ENCODE measurements at places on chromosomes 2 and 18. TPM values are rescaled to one million over a fixed set of nuclear protein-coding genes. Genes with fewer than 3 reads are reported as not detected.

The LONRF2 gene
- 9.7 TPM for total RNA-seq

The KCNJ3 gene
- 0.17 TPM for total RNA-seq

The DUSP2 gene
- total RNA-seq, result 5.9 TPM

GRCh38 chr2:173298536-173299097, 56.1 kb upstream of the CDCA7 start:
- no peak overlapping the region for H3K27ac ChIP-seq
- DNase-seq, result no peak
- H3K4me1 ChIP-seq, result peaks cover 9% of the 10 kb centered on the region
- H3K4me3 ChIP-seq, result no peak overlapping the region
- no peaks in the 10 kb centered on the region for H3K36me3 ChIP-seq

The C2orf78 gene
- total RNA-seq, result not detected

The ST8SIA5 gene
- total RNA-seq, result 0.02 TPM

The DUSP11 gene
- total RNA-seq, result 19.1 TPM

GRCh38 chr18:25557011-25557410, 205.0 kb upstream of the ZNF521 start:
- H3K36me3 ChIP-seq, result no peaks in the 10 kb centered on the region
- H3K27ac ChIP-seq, result no peak overlapping the region
- no peak for DNase-seq
- H3K4me3 ChIP-seq, result no peak overlapping the region

GRCh38 chr2:8796315-8796848, 41.0 kb downstream of the KIDINS220 start:
- H3K27ac ChIP-seq, result no peak overlapping the region
- DNase-seq, result no peak
- H3K36me3 ChIP-seq, result peaks cover 6% of the 10 kb centered on the region

DNA sequence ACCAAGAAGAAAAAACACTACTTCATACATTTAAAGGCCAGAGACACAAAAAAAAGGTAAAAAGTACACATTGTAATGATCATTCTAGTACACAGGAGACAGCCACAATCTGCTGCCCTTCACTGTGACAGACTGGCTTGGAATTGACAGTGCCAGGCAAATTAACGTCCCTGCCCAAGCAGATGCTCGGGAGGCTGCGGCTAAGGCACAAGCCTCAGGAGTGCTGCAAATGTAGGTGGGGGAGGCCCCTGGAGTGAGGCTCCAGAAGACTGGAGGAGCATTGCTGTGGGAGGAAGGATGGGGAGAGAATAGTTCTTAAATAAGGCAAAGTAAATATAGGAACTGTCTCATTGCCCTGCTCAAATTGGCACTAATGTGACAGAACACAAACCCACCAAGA, 18.6 kb downstream of the ERCC3 start:
- peaks cover 44% of the 10 kb centered on the region for H3K36me3 ChIP-seq
- no peak for DNase-seq
- H3K4me1 ChIP-seq, result no peaks in the 10 kb centered on the region
- H3K4me3 ChIP-seq, result no peak overlapping the region

- DNase-seq, result no peak
- no peaks in the 10 kb centered on the region for H3K4me1 ChIP-seq
- no peak overlapping the region for H3K27ac ChIP-seq
- peaks cover 79% of the 10 kb centered on the region for H3K27me3 ChIP-seq
- H3K4me3 ChIP-seq, result no peak overlapping the region
Measured at GRCh38 chr18:13524811-13525210, 201.5 kb downstream of the FAM210A start.

The ARHGAP28 gene
- not detected for total RNA-seq

GRCh38 chr2:95063086-95063958, 37.8 kb downstream of the MAL start:
- no peak overlapping the region for H3K27ac ChIP-seq
- no peak overlapping the region for H3K4me3 ChIP-seq
- peaks cover 5% of the 10 kb centered on the region for H3K27me3 ChIP-seq
- no peak for DNase-seq
- no peaks in the 10 kb centered on the region for H3K36me3 ChIP-seq
- H3K4me1 ChIP-seq, result peaks cover 12% of the 10 kb centered on the region

- H3K4me1 ChIP-seq, result peaks cover 35% of the 10 kb centered on the region
- DNase-seq, result no peak
- H3K27me3 ChIP-seq, result no peaks in the 10 kb centered on the region
- peaks cover 4% of the 10 kb centered on the region for H3K36me3 ChIP-seq
Measured at GRCh38 chr2:98907385-98907784, 28.6 kb downstream of the CRACDL start.

DNA sequence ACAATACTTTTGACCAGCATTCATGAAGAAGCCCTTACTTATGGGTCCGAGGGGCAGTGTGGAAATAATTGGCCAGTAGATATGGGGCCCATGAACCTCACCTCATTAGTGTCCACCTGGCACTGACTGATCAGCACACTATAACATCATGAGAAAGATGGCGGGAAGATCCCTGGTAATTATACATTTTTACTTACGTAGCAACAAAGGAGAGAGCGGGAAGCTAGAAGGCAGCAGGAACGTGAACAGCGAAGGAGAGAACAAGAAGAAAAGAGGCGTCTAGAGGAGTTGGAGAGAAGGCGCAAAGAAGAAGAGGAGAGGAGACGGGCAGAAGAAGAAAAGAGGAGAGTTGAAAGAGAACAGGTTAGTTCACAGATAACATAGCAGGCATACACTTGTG, 136.0 kb upstream of the IL1R2 start:
- DNase-seq, result no peak
- H3K4me3 ChIP-seq, result no peak overlapping the region
- H3K27me3 ChIP-seq, result no peaks in the 10 kb centered on the region
- peaks cover 13% of the 10 kb centered on the region for H3K4me1 ChIP-seq
- H3K36me3 ChIP-seq, result peaks cover 26% of the 10 kb centered on the region
- H3K27ac ChIP-seq, result no peak overlapping the region

- H3K27me3 ChIP-seq, result peaks cover 74% of the 10 kb centered on the region
- no peak for DNase-seq
- H3K4me3 ChIP-seq, result no peak overlapping the region
- no peaks in the 10 kb centered on the region for H3K4me1 ChIP-seq
Measured at GRCh38 chr18:10476338-10476791, 21.9 kb downstream of the APCDD1 start.

- no peaks in the 10 kb centered on the region for H3K27me3 ChIP-seq
- no peak overlapping the region for H3K4me3 ChIP-seq
- H3K4me1 ChIP-seq, result no peaks in the 10 kb centered on the region
- no peak for DNase-seq
- no peak overlapping the region for H3K27ac ChIP-seq
Measured at GRCh38 chr2:1406434-1406833, 6.8 kb upstream of the TPO start.

GRCh38 chr18:24949908-24950307, 402.1 kb downstream of the ZNF521 start:
- no peak for DNase-seq
- H3K4me1 ChIP-seq, result no peaks in the 10 kb centered on the region
- no peak overlapping the region for H3K4me3 ChIP-seq
- H3K27me3 ChIP-seq, result no peaks in the 10 kb centered on the region

- no peak overlapping the region for H3K4me3 ChIP-seq
- no peak for DNase-seq
- no peak overlapping the region for H3K27ac ChIP-seq
- H3K36me3 ChIP-seq, result no peaks in the 10 kb centered on the region
- H3K27me3 ChIP-seq, result no peaks in the 10 kb centered on the region
Measured at GRCh38 chr2:54318821-54319220, 62.8 kb upstream of the TSPYL6 start.

The CHST9 gene
- 56.9 TPM for total RNA-seq

The TUBA4B gene
- total RNA-seq, result not detected

The HOXD12 gene
- total RNA-seq, result not detected

GRCh38 chr2:108449410-108450130, 564 bp downstream of the GCC2 start:
- peak overlapping the region; percentile 99 for H3K4me3 ChIP-seq
- H3K36me3 ChIP-seq, result peaks cover 50% of the 10 kb centered on the region
- peak; percentile 3 for DNase-seq
- H3K4me1 ChIP-seq, result peaks cover 17% of the 10 kb centered on the region
- H3K27me3 ChIP-seq, result no peaks in the 10 kb centered on the region

DNA sequence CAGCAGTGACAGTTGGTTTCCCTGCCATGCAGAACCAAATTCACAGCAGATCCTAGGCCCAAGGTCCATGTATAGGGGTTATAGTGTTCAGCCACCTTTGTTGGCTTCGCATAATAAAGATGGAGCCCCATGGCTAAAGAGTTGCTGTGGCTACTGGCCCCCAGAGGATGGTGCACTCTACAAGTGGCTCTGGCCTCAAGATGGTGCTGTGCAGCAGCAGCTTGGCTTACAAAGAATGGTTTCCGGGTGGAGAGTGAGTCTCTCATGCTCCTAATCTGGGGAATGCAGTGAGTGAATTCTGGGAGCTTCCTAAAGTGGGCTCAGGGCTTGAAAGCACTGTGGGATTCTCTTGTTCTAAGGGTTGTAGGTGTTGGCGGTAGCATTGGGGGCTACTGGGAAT, 1199.7 kb downstream of the CNTNAP5 start:
- no peaks in the 10 kb centered on the region for H3K36me3 ChIP-seq
- no peak overlapping the region for H3K27ac ChIP-seq
- DNase-seq, result no peak
- H3K4me3 ChIP-seq, result no peak overlapping the region
- H3K27me3 ChIP-seq, result no peaks in the 10 kb centered on the region

DNA sequence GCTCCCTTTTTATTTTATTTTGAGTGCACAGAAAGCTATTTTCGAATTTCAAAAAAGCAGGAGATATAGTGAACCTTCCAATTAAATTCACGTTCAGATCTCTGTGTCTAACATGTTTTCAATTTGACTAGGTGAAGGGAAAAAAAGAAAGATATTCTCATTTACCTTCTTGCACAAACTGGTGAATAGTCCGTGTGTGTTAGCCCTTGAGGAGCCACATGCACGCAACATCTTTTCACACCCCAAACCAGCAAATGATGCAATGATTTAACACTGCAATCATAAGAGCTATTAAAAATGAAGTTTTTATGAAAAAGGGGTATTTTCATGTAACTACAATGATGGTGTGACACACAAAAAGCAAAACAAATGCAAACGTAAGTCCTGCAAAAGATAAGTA, 109.8 kb downstream of the CPO start:
- H3K4me1 ChIP-seq, result no peaks in the 10 kb centered on the region
- DNase-seq, result no peak
- no peaks in the 10 kb centered on the region for H3K36me3 ChIP-seq
- H3K4me3 ChIP-seq, result no peak overlapping the region

- no peaks in the 10 kb centered on the region for H3K36me3 ChIP-seq
- no peak for DNase-seq
- no peak overlapping the region for H3K27ac ChIP-seq
- no peak overlapping the region for H3K4me3 ChIP-seq
- no peaks in the 10 kb centered on the region for H3K4me1 ChIP-seq
Measured at GRCh38 chr2:19687017-19687659, 214.6 kb downstream of the TTC32 start.

GRCh38 chr2:112917856-112918255, 6.9 kb downstream of the IL37 start:
- H3K4me1 ChIP-seq, result peaks cover 5% of the 10 kb centered on the region
- H3K36me3 ChIP-seq, result no peaks in the 10 kb centered on the region
- no peak for DNase-seq
- no peaks in the 10 kb centered on the region for H3K27me3 ChIP-seq

- H3K4me1 ChIP-seq, result peaks cover 10% of the 10 kb centered on the region
- H3K27ac ChIP-seq, result no peak overlapping the region
- no peak overlapping the region for H3K4me3 ChIP-seq
- H3K27me3 ChIP-seq, result peaks cover 33% of the 10 kb centered on the region
Measured at GRCh38 chr2:18514526-18515461, 45.7 kb downstream of the RDH14 start.

The DCDC2C gene
- total RNA-seq, result not detected

The REG3G gene
- not detected for total RNA-seq

DNA sequence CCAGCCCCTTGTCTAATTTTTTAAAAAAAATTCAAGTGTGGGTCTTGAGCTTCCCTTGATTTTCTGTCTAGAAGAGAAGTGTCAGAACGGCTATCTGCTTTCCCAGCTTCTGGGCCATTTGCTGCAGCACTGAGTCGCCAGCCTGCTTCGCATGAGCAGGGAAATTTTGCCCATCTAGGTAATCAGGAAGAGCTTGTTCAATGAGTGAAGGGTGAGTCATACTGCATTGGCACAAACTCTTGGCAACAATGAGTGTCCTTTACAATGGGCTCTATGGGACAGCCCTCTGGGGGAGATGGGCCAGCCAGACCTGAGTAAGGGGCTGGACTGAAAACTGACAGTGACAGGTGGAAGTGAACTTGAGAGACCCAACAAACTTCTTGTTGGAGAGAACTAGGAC, 2.4 kb upstream of the RNF144A start:
- H3K36me3 ChIP-seq, result peaks cover 15% of the 10 kb centered on the region
- peak overlapping the region; percentile 40 for H3K27ac ChIP-seq
- H3K27me3 ChIP-seq, result no peaks in the 10 kb centered on the region
- H3K4me1 ChIP-seq, result peaks cover 35% of the 10 kb centered on the region
- no peak overlapping the region for H3K4me3 ChIP-seq
- peak; percentile 62 for DNase-seq

The SLC4A3 gene
- total RNA-seq, result 20.2 TPM

- H3K4me3 ChIP-seq, result no peak overlapping the region
- no peaks in the 10 kb centered on the region for H3K27me3 ChIP-seq
- no peaks in the 10 kb centered on the region for H3K36me3 ChIP-seq
- DNase-seq, result no peak
Measured at GRCh38 chr18:6355789-6356589, 58.7 kb downstream of the L3MBTL4 start.

- DNase-seq, result no peak
- no peak overlapping the region for H3K4me3 ChIP-seq
- no peak overlapping the region for H3K27ac ChIP-seq
- no peaks in the 10 kb centered on the region for H3K27me3 ChIP-seq
Measured at GRCh38 chr2:222944971-222945740, 84.3 kb downstream of the ACSL3 start.

GRCh38 chr2:158776231-158776630, 18.9 kb upstream of the DAPL1 start:
- no peaks in the 10 kb centered on the region for H3K36me3 ChIP-seq
- H3K27ac ChIP-seq, result no peak overlapping the region
- H3K4me3 ChIP-seq, result no peak overlapping the region
- H3K27me3 ChIP-seq, result peaks cover 3% of the 10 kb centered on the region
- DNase-seq, result no peak
- H3K4me1 ChIP-seq, result no peaks in the 10 kb centered on the region

DNA sequence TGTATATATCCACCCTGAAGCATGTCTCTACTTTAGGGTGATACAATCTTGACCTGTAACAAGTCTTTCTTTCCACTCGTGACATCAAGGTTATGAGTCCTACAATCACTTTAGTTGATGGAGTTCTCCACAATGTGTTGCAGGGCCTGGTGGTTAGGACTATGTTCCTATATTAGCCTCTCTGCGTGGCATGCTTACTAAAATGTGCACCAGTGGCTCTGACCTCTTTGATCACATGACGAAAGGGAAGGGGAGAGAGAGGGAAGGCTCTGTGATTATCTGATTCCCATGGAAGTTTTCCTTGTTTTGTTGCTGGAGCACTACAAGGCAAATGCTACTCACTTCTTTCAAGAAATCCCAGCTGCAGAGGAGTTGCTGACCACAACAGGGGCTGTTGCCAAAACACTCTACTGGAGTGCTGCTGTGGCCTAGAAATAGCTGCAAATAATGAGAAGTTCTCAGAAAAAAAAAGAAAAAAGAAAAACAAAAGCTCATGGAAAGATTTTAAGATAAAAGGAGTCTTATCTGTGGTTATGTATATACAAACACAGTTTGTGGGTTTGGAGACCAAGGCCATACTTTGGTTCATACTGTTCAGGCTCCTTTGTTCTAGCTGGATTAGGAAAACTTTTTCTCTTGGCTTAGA, 272.8 kb upstream of the MMADHC start:
- no peaks in the 10 kb centered on the region for H3K27me3 ChIP-seq
- no peaks in the 10 kb centered on the region for H3K36me3 ChIP-seq
- DNase-seq, result no peak
- no peak overlapping the region for H3K27ac ChIP-seq
- H3K4me3 ChIP-seq, result no peak overlapping the region

Data from Calu3 (cell line).